NCI-H1417 (cell line): ENCODE measurements at places on chromosomes 1 and 21.

DNA sequence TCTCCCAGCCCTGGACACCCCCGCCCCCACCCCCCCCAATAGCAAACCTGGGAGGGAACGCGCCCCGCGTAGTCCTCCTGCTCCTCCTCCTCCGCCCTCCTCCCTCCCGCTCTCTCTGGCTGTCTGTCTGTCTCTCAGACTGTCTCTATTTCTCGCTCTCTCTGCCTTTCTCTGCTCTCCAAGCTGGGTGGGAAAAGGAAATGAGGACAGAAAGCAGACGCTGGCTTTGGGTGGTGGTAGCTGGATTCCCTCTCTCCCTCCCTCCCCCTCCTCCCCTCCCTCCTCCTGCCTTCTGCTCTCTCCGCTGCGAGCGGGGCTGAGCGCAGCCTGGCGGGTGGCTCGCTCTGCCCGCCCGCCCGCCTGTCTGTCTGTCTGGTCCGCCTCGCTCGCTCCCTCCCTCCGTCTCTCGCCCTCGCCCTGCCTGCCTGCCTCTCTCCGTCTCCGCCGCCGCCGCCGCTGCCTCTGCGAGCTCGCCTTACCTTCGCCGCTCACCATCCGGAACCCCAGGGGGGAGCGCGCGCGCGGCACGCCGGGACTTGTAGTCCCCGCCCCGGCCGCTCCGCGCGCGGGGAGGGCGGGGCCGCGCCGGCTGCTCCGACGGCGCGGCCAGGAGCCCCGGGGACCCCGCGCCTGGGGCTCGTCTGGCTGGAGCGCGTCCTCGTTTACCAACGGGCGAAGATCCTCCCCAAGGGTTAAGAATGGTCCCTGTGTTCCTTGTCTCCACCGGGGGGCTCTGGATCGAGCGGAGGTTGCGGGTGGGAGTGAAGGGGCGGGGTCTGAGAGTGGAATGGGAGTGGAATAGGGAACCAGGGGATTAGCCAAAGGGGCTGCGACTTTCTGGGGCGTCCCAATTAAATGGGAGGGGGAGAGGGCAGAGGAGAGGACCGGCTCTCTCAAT is at the start of gene AHDC1:
AHDC1 (minus strand) TSS at position 464 of the 898 bp plus-strand sequence. CDS start 52,029 bp downstream, outside the sequence.
- DNase-seq, result peak; percentile 92

GRCh38 chr1:17833661-17834501 is 78.7 kb downstream of the ACTL8 start:
- no peak for DNase-seq

DNA sequence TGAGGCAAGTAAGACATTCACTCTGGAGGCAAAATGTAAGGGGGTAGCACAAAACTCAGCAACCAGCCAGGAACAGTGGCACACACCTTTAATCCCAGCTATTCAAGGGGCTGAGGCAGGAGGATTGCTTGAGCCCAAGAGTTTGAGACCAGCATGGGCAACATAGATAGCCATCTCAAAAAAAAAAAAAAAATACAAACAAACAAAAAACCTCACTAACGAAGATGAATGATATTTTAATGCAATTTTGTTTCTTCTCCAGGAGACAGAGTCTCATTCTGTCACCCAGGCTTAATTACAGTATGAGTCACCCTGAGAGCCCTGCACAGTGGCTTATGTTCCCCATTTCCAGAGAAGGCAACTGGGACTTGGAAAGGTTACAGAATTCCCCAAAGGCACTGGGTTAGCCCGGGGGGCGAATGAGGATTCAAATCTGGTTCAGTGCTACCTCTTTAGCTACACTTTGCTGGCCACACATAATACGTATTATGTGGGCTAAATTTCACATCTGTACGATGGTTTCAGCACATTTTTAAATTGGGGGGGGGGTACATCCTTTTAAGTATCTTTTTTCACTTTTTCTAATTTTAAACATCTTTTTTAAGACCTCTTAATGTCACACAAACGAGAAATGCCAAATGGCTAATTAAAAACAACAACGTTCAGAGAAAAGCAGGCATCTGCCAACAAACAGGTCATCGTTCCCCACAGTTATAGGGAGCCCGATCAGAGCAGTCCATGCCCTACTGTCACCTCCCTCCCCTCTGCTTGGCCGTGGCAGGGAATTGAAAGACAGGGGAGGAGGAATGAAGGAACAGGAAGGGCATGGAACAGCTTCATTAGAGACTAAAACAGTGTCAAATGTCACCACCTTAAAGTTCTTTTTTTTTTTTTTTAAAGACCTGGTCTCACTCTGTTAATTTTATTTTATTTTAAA is 3.5 kb downstream of the CELA2A start:
- DNase-seq, result no peak

DNA sequence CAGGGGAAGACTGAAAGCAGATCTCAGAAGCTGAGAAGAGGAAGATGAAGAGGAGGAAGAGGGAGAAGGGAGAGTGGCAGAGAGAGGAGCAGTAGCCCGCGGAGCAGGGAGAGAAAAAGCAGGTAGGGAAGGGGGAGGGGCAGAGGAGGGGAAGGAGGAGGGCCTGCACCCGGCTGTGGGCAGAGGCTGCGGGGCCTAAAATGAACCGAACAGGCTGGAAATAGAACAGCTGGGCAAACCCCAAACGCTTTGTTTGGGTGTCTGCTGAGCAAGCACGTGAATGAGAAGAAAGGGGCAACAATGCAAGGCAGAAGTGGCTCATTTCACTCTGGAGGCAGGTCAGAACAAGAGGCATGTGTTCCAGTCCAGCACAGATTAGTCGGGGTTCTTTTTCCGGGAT is 33.5 kb downstream of the KCNC4 start:
- peak; percentile 9 for DNase-seq

GRCh38 chr1:153202006-153202405 is 1.2 kb upstream of the LELP1 start:
- DNase-seq, result no peak
